Spinal cord (tissue), 10 donors: ENCODE measurements at places on chromosomes 12 and 14.

DNA sequence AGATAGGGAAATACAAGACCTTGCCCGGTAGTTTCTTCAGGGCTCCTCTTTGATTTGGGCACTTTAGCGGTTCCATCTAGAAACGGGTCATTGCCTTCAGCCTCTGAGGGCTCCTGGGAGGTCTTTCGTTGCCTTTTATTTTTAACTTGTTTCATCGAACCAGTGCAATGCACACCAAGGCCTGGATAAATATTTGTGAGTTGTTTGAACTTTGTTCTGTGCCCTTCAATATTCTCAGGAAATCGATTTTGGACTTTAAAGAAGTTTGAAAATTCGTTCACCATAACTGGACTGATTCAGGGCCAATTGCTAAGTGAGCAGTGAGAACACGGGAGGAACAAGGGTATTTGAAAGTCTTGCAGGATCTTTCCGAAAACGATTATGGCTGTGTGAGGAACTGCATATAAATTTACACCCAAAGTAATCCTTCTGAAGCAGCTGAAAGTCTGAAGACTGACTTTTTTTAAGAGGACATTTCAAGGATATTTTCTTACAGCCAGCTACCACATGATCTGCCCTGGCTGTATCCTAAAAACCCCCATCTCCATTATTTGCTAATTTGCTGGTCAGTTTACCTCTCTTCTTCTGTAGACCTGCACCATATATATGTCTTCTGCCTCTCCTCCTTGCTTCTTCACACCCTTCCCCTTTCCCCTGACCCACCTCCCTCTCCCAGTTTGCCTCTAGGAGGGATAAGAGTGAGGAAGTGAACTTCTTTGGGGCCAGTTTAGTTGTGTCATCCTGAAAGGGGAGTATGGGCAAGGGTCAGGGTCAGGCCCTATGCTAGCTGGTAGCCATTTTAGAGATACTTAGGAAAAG, 8.0 kb downstream of the DUSP6 start:
- no peak for DNase-seq

DNA sequence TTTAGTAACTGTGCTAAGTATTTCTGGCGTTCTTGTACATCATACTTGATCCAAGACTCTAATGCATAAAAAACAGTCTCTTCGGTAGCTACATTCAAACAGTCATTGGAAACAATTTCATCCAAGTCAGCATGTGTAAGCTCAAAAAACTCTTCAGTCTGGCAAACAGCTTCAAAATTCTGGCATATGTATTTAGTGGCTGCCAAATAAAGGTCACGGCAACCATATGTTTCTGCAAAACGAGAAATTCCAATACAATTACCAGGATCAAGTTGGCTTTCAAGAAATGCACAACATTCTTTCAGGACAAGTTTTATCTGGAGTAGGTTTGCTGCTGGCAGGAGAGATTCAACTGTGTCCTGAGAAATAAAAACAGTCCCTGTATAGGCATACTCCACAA, 16.5 kb downstream of the KLHL28 start:
- no peak for DNase-seq

DNA sequence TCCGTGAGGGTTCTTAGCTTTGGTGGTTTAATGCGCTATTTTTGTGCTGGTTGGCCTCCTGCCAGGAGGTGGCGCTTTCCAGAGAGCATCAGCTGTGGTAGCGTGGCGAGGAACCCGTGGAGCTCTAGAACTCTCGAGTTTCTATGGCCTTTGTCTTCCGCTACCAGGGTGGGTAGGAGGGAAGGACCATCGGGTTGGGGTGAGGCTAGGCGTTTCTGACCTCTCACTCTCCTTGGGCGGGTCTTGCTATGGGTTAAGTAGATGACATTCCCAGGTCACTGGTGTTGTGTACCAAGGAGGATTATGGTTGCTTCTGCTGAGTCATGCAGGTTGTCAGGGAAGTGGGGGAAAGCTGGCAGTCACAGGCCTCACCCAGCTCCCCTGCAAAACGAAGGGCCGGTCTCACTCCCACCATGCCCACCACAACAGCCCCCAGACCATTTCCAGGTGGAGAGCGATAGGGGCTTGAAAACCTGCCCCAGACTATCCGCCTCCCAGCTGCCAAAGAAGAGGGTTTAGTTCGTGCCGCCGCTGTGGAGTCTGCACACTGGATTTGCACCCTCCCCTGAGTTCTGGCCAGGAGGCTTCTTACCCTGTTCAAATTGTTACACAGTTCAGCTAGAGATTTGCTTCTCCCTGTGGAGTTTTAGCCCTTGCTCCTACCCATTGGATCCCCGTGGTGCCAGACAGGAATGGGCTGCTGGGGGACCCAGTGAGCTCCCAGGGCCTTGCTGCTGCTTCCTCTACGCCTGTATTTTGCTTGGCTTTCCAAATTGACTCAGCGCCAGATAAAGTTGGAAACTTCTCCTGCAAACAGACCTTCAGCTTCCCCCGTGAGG, 21.9 kb downstream of the RNFT2 start:
- DNase-seq = no peak

DNA sequence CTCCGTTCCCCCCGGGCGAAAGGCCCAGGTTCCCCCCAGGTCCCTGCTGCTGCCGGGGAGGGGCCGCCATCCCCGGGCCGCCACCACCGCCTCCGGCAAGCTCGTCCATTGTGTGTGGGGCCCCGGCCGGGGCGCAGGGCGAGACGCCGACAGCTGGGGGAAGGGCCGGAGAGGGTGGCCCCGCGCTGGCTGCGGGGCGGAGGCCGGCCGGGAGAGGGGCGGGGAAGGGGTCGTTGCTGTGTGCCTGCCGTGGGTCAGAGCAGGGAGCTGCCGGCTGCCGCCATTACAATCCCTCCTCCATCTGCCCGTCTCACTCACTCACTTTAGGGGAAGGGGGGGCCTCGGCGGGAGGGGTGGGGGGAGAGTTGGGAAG, at the start of gene STRN3:
Gene STRN3, minus strand, starts transcription at position 303 of the 373 bp plus-strand sequence. Its CDS starts 194 bp downstream, at position 109.
- DNase-seq = no peak

- no peak for DNase-seq
These were observed 152.1 kb upstream of the GSC start for GRCh38 chr14:94921882-94922585.

DNA sequence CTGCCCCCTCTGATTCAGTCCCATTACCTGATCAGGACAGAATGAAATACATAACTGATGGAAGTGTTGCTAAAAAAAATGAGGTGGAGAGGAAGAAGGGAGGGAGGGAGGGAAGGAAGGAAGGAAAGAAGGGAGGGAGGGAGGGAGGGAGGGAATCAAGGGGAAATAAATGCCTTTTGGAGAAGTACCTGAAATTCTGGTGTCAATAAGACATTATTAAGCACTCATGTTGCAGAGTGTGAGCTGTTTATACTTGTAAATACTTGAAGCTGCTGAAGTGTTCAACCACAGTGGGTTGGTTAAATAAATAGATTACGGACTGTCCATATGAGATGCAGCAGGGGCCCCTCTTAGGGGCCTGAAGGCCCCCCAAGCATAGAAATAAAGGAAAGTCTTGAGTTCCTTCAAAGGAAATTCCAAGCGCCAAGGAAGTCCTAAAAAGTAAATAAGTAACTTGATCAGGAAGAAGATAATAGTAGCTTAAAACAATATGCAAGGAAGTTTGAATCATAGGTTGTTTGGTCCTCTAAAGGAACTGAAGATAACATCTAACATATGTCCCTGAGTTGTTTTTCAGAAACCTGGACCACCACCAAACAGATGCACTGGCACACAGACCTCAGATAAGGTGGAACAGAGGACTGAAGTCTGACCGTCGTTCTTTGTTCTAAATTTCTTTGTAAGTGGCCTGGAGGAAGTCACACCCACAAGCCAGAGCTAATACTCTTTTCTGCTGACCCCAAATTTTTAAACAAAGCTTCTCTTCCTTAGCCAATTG, 110.8 kb downstream of the SEC23A start:
- DNase-seq = no peak

DNA sequence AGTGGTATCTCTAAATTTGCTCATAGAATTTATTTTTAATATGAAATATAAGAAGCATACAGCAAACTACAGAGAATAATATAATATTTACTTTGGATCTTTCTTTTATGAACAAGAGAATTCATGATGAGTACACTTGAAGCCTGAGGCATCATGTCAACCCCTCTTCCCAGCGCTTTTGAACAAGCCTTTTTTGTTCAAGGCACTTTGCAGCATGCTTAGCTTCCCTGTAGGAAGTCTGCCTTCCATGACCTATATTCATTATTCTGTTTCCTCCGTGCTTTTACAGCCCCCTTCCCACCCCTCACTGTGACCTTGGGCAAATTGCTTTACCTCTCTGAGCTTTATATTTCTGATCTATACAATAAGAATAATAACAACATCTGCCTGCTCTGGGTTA, 41.6 kb downstream of the SCN8A start:
- DNase-seq = no peak

GRCh38 chr14:74627076-74627475, 15.0 kb upstream of the LTBP2 start:
- DNase-seq = no peak

DNA sequence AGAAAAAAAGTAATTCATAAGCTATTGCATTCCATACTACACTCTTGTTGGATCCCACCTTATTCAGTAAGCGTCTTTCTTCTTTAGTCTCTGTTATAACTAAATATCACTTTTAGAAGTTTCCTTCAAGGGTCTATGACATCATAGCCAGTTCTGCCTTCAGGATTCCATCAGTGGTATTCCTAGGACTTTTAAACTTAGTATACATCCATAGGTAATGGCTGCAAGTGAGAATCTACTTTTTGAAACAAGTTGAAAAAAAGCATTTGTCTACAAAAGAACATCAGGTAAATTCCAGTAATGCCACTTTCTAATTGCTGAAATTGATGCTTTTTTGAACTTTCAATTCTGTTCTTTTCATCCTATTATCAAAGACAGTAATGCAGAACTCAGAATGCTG, at the start of gene FSCB:
Gene FSCB, minus strand, starts transcription at position 101 of the 400 bp plus-strand sequence. CDS start 296 bp downstream, outside the sequence.
- no peak for DNase-seq

DNA sequence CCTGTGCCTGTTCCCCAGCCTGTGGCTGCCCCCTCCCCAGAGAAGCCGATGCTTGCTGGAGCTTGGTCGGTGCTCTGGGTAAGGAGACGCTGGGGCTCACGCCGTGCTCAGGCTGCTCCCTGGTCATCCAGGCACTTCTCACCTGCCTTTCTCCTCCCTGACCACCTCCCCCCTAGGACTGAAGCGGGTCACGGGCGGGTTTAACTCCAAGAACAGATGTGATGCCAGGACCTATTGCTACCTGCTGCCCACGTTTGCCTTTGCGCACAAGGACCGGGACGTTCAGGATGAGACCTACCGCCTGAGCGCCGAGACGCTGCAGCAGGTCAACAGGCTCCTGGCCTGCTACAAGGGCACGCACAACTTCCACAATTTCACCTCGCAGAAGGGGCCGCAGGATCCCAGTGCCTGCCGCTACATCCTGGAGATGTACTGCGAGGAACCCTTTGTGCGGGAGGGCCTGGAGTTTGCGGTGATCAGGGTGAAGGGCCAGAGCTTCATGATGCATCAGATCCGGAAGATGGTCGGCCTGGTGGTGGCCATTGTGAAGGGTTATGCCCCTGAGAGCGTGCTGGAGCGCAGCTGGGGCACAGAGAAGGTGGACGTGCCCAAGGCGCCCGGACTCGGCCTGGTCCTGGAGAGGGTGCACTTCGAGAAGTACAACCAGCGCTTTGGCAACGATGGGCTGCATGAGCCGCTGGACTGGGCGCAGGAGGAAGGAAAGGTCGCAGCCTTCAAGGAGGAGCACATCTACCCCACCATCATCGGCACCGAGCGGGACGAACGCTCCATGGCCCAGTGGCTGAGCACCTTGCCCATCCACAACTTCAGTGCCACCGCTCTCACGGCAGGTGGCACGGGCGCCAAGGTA, 8.4 kb upstream of the EP400 start:
- no peak for DNase-seq

GRCh38 chr12:56172839-56173238, 14.7 kb downstream of the MYL6 start:
- no peak for DNase-seq

DNA sequence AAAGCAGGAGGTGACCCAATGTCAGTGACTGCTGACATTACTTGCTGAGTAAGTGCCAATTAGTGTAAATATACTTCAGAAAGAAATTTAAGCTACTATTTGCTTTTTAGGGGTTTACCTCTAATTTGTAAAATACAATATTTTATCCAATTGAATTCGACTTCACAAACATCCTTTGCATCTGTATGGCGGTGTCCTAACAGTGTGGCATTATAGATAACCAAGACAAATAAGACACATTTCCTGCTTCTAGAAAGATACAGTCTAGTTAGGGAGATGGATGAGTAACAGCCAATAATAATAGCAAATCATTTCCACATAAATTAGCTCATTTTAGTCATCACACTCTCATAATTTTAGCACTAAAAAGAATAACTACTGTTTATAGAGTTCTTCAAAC, 196.5 kb downstream of the AKAP6 start:
- DNase-seq = no peak

GRCh38 chr12:115467531-115467930, 783.6 kb upstream of the TBX3 start:
- no peak for DNase-seq

DNA sequence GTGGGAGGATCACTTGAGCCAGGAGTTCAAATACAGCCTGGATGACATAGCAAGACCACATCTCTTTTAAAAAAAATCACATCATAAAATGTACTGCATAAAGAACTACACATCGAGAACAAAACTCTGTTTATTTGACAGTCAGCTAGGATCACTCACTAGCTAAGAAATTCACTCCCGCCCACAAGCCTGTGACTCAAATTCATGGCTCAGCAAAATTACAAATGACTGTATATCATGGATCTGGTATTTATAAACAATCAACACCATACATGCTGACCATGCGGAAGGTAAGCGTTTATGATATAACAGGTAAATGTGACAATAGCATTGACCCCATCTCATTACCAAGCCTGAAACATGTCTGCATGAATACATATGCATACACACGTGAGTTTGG, 206.5 kb downstream of the EFCAB11 start:
- DNase-seq = no peak

DNA sequence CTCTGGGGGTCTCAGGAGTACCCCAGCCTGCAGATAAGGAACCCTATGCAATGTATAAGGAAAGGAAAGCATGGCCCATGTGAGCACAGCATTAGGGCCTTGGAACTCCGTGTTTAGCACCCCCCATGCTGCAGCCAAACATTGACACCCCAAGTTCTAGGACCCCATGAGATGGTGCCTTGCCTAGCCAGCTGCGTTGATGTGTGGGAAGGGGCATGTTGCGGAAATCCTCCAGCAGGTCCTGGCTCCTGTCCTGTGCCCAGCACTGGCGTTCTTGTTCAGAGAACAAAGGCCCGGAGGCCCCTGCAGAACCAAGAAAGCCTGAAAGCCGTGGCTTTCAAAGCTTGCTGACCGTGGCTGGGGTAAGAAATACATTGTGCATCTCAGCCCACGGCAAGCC, 99.4 kb upstream of the DIO3 start:
- no peak for DNase-seq
